ENCODE measurements at places on chromosomes 7 and 10. TPM values are rescaled to one million over a fixed set of nuclear protein-coding genes. Genes with fewer than 3 reads are reported as not detected.
A peak's percentile ranks its signal among the peaks of the same experiment; 100 is the strongest.

- H3K4me1 ChIP-seq, result peaks cover 4% of the 10 kb centered on the region
- no peaks in the 10 kb centered on the region for H3K27me3 ChIP-seq
- no peak overlapping the region for H3K4me3 ChIP-seq
- peaks cover 4% of the 10 kb centered on the region for H3K36me3 ChIP-seq
- no peak overlapping the region for H3K27ac ChIP-seq
These were observed 116.2 kb downstream of the SLC25A13 start for GRCh38 chr7:96205665-96206064.

The TAS2R41 gene
- total RNA-seq, result not detected

DNA sequence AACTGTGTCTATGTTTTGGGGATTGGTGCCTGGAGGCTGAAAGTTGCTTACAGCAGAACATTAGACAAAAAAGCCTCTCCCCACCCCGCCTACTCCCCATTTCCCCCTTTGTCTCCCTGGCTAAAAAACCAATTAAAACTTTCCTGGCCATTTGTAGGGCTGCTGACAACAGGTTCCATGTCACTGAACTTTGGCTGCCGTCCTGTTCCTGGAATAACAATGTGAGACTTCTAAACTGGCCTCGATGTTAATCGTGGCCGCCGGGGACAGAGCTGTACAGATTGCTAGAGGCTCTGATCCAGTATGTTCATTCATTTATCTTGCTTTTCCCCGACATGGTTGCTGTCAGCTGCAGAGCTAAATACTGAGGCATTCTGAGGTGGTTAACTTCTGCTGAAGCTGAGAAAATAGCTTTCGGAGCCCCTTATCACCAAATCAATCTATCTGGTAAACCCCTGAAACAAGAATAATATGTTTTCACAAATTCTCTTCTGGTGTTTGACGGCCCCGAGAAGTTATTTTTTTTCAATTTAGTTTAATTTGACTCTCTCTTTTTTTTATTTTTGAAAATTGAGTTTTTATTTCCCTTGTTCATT lies 271.6 kb downstream of the GFRA1 start:
- peak; percentile 64 for DNase-seq
- H3K4me1 ChIP-seq, result peaks cover 30% of the 10 kb centered on the region
- H3K27ac ChIP-seq, result peak overlapping the region; percentile 85
- H3K4me3 ChIP-seq, result no peak overlapping the region
- no peaks in the 10 kb centered on the region for H3K27me3 ChIP-seq
- H3K36me3 ChIP-seq, result no peaks in the 10 kb centered on the region

- H3K36me3 ChIP-seq, result no peaks in the 10 kb centered on the region
- peaks cover 7% of the 10 kb centered on the region for H3K4me1 ChIP-seq
- no peaks in the 10 kb centered on the region for H3K27me3 ChIP-seq
- no peak overlapping the region for H3K4me3 ChIP-seq
- peak overlapping the region; percentile 43 for H3K27ac ChIP-seq
These were observed 2.0 kb downstream of the DBNL start for GRCh38 chr7:44046321-44047061.

The PRR15 gene
- not detected for total RNA-seq

GRCh38 chr10:131725581-131726069 lies 175.2 kb upstream of the PPP2R2D start:
- no peak for DNase-seq
- no peaks in the 10 kb centered on the region for H3K27me3 ChIP-seq
- H3K36me3 ChIP-seq, result no peaks in the 10 kb centered on the region

GRCh38 chr7:28061824-28062196 lies 118.8 kb downstream of the JAZF1 start:
- DNase-seq, result no peak
- peaks cover 13% of the 10 kb centered on the region for H3K4me1 ChIP-seq
- H3K27me3 ChIP-seq, result no peaks in the 10 kb centered on the region
- no peaks in the 10 kb centered on the region for H3K36me3 ChIP-seq

The HKDC1 gene
- total RNA-seq, result 36.0 TPM

DNA sequence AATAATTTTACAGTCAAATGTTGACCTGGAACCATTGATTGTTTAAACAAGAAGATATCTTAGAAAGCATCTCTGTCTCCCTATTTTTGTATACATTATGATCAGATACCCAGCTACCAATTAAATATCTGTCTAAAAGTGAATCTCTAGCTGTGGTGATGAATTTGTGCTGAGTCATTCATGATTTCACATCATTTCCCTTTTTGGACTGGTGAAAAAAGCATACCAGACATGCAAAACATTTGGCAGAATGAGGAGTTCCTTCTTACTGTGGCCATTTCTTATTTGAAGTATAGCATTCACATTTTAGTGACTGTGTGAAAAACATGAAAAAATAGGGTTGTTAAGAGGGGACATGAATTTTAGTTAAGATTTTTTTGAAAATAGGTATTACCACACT lies 98.0 kb upstream of the GATA3 start:
- no peak overlapping the region for H3K27ac ChIP-seq
- no peaks in the 10 kb centered on the region for H3K4me1 ChIP-seq
- H3K36me3 ChIP-seq, result no peaks in the 10 kb centered on the region

DNA sequence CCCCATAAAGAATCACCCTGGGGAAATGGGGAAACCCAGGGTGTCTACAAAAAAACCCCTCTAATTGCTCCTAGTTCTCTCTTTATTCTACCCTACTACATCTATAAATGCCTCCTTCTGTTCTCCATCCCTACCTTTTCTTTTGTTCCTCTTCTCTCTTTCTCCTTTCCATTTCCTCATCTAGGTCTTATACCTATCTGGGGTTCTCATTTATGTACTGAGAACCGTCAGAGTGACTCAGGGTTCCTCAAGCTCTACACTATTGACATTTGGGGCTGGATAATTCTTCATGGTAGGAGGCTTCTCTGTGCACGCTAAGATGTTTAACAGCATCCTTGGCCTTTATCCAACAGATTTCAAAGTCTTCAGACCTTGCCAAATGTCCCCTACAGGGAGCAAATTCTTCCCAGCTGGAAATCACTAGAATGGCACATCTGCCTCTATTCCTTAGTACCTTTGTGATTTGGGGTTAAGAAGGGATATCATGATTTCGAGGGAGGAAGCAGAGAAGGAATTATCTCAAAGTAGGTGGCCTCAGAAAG lies 137.4 kb upstream of the PTN start:
- no peak for DNase-seq
- H3K27ac ChIP-seq, result no peak overlapping the region
- no peak overlapping the region for H3K4me3 ChIP-seq
- no peaks in the 10 kb centered on the region for H3K27me3 ChIP-seq
- no peaks in the 10 kb centered on the region for H3K36me3 ChIP-seq
- H3K4me1 ChIP-seq, result no peaks in the 10 kb centered on the region

The NPY4R2 gene
- not detected for total RNA-seq

The FAM20C gene
- 32.1 TPM for total RNA-seq

DNA sequence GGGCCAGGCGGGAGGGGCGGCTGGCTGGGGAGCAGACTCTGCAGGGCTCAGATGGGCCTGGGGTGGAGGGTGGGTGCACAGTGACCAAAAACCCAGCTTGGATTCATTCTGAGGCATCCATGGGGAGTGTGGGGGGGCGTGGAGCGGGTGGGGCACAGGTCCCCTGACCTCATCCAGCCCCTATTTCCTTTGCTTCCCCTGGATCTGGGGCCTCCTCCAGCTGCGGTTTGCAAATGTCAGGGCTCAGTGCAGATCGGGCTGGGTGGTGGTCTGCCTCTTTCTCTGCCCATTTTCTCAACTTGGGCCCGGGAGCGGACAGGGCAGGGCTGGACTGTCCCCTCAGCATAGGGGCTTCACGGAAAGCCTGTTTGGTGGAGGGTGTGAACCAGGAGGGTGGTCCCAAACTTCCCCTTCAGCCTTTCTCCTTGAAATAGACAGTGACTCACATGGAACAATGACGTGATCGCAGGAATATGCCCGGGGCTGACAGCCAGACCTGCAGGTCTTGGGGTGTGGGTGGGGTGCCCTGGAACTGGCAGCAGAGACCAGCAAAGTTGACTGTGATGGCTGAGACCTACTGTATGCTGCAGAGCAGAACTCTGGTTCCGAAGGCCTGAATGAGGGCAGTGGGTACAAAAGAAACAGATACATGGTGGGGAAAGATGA lies 72.9 kb upstream of the PODXL start:
- no peak overlapping the region for H3K27ac ChIP-seq
- H3K4me3 ChIP-seq, result no peak overlapping the region
- H3K36me3 ChIP-seq, result no peaks in the 10 kb centered on the region
- DNase-seq, result no peak
- H3K4me1 ChIP-seq, result no peaks in the 10 kb centered on the region
- H3K27me3 ChIP-seq, result no peaks in the 10 kb centered on the region

The SLC13A4 gene
- not detected for total RNA-seq

GRCh38 chr7:143492043-143492471 lies 14.4 kb downstream of the TAS2R41 start:
- H3K4me3 ChIP-seq, result no peak overlapping the region
- peaks cover 8% of the 10 kb centered on the region for H3K4me1 ChIP-seq
- DNase-seq, result no peak
- no peaks in the 10 kb centered on the region for H3K27me3 ChIP-seq
- no peaks in the 10 kb centered on the region for H3K36me3 ChIP-seq

GRCh38 chr7:106327538-106328481 lies 43.0 kb upstream of the NAMPT start:
- peak; percentile 74 for DNase-seq
- H3K27me3 ChIP-seq, result no peaks in the 10 kb centered on the region
- no peaks in the 10 kb centered on the region for H3K4me1 ChIP-seq
- H3K4me3 ChIP-seq, result peak overlapping the region; percentile 25

The CBLL1 gene
- 8.6 TPM for total RNA-seq

DNA sequence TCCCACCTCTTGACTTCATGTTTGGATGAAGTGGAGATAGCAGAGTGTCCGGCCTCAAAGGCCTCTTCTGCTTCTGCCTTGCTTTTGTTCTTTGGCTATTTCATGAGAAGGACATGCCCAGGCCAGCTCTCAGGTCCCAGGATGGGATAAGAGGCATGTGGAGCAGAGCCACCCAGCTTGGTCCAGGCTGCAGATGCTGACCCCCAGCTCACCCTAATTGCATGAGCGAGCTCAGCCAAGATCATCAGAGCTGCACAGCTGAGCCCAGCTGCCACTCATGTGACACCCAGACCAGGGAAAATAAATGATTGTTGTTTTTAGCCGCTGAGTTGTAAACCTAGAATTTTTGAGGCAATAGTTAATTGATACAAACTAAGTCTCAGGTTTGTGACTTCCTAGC lies 230.0 kb downstream of the PHF14 start:
- H3K36me3 ChIP-seq, result no peaks in the 10 kb centered on the region
- no peak for DNase-seq
- H3K27me3 ChIP-seq, result no peaks in the 10 kb centered on the region
- H3K27ac ChIP-seq, result no peak overlapping the region
- no peaks in the 10 kb centered on the region for H3K4me1 ChIP-seq
- no peak overlapping the region for H3K4me3 ChIP-seq

The NPTX2 gene
- total RNA-seq, result 0.40 TPM

DNA sequence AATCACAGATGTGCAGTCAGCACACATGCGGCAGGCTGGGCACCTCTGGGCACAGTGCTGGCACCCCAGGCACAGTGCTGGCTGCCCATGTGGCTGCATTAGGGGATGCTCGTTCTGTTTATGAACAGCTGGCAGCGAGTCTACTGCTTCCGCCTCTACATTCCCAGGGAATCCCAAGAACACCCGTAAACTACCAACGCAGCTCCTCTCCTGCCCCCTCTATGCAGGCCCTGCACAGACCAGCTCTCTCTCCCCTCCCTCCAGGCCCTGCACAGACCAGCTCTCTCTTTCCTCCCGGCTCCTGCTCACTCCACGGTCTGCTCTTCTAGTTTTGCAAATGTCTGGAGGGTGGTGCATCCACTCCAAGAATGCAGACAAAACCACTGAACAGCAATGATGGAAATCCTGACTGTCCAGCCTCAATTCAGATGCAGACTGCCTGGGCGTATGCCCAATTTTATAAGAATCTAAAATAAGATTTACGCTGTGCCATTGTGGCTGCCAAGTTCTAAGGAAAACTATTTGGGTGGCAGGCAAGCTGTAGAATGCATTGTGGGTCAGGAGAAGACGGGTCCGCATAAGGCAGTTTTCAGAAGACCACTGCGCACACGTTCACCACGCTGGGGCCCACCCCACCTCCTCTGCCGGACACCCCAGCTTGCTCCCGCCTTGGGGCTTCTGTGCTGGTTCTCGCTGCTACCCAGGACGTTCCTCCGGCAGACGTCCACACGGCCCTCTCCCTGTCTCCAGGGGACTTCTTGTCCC lies 234.6 kb downstream of the ZMYND11 start:
- no peak overlapping the region for H3K4me3 ChIP-seq
- peaks cover 16% of the 10 kb centered on the region for H3K36me3 ChIP-seq
- no peaks in the 10 kb centered on the region for H3K27me3 ChIP-seq

DNA sequence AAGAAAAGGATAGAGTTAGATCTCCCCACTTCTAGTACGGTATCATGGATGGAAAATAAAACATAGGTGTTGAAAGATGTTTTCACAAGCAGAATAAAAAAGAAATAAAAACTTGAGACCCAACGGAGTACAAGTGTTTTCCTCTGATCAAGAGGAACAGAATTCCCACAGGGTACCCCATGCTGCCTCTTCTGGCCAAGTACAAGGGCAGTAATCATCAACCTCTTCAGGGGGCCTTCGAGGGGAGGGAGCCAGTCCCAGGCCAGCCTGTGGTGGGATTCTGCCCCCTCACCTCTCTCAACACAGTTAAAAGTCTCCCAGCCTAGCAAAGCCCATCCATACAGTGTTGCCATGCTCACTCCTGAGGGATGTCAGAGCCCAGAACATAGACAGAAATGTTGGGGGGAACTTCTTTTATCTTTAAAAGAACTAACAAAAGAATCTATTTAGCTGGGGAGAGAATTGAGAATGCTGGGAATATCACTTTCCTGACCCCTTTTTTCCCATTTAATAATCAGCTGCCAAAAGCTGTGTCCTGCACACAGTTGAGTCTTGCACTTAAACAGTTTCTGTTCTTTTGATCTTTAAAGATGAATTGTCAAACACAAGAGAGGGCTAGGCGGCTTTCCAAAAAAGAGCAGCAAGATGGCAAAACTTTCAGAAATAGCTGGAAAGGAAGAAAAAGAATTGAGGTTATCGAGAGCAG lies 101.7 kb downstream of the PTN start:
- no peaks in the 10 kb centered on the region for H3K36me3 ChIP-seq
- no peaks in the 10 kb centered on the region for H3K4me1 ChIP-seq
- H3K4me3 ChIP-seq, result no peak overlapping the region
- H3K27me3 ChIP-seq, result no peaks in the 10 kb centered on the region
- H3K27ac ChIP-seq, result no peak overlapping the region
- DNase-seq, result no peak

- no peak for DNase-seq
- H3K36me3 ChIP-seq, result no peaks in the 10 kb centered on the region
- no peaks in the 10 kb centered on the region for H3K27me3 ChIP-seq
- no peak overlapping the region for H3K4me3 ChIP-seq
These were observed 185.2 kb downstream of the SKIDA1 start for GRCh38 chr10:21340331-21340730.

The UNC5B gene
- total RNA-seq, result 1.0 TPM

GRCh38 chr10:35728341-35728740 lies 86.2 kb upstream of the FZD8 start:
- no peaks in the 10 kb centered on the region for H3K4me1 ChIP-seq
- H3K36me3 ChIP-seq, result no peaks in the 10 kb centered on the region
- no peak overlapping the region for H3K4me3 ChIP-seq
- no peak for DNase-seq
- H3K27ac ChIP-seq, result no peak overlapping the region
